ENCODE measurements at places on chromosomes 6 and 20.

DNA sequence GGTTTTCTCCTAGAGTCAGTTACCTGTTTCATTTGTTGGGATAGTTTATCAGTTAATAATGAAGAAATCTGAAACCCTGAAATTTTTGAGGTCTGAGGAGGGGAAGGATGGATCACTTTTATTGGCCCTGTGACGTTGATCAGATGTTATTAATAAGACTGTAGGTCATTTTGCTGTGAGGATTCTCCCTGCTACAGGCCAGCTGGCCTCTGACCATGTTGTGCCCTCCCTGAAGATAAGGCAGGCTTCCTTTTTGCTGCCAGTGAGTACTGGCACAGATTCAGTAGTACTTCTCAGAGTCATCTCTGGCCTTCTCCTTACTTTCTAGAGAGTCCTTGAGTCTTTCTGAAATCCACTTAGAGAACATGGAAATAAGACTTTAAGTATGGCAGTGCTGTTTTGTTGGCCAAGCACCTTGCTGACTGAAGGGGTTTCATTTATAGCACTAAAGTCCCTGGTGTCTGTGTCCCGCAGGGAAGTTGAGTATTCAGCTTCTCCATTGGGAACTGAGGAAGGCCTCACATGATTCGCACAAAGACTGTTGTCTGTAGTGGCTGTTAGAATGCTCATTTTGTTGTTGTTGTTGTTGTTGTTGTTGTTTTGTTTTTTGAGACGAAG lies 202.6 kb downstream of the DTNBP1 start:
- no peak for DNase-seq

DNA sequence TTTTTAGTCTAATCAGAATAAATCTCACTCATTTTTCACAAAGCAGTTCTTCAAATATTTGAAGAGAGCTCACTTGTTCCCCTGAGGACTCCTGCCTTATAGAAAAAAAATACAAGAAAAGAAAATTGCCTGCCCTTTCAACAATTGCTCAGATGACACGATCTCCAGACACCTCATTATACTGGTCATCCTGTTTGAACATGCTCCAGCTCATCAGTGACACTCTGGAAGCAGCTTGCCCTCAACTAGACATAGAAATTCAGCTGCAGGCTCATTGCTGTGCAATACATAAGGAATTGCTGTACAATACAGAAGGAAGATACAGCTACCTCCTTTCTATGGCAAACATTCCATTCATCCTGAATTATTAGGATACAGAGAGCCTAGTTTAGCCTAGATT lies 73.1 kb downstream of the OPN5 start:
- no peak for DNase-seq

- DNase-seq, result no peak
These were observed 74.5 kb upstream of the AHI1 start for GRCh38 chr6:135572051-135572450.

- DNase-seq, result no peak
These were observed 5.5 kb downstream of the ZSCAN12 start for GRCh38 chr6:28393912-28394662.

- DNase-seq, result no peak
These were observed 45.1 kb upstream of the PNRC1 start for GRCh38 chr6:89035252-89036101.

GRCh38 chr6:105940990-105941389 lies 145.1 kb upstream of the PRDM1 start:
- no peak for DNase-seq

Measured in stimulated activated CD4-positive, alpha-beta T cell treated with anti-CD3 and anti-CD28 coated beads, TNF-alpha, amount 100 ng/mL, for 4 hours (primary cell).